Effector memory CD8-positive, alpha-beta T cell (primary cell): ENCODE measurements at places on chromosomes 16 and 17.

- H3K27me3 ChIP-seq, result peaks cover 45% of the 10 kb centered on the region
- DNase-seq, result no peak
- H3K36me3 ChIP-seq, result peaks cover 5% of the 10 kb centered on the region
- no peak overlapping the region for H3K27ac ChIP-seq
- peaks cover 7% of the 10 kb centered on the region for H3K4me1 ChIP-seq
These were observed 12.1 kb upstream of the C16orf74 start for GRCh38 chr16:85762970-85763369.

GRCh38 chr16:64865069-64865696 is 256.7 kb downstream of the CDH11 start:
- no peaks in the 10 kb centered on the region for H3K36me3 ChIP-seq
- H3K27ac ChIP-seq, result no peak overlapping the region
- no peaks in the 10 kb centered on the region for H3K4me1 ChIP-seq
- H3K27me3 ChIP-seq, result no peaks in the 10 kb centered on the region
- no peak overlapping the region for H3K4me3 ChIP-seq

DNA sequence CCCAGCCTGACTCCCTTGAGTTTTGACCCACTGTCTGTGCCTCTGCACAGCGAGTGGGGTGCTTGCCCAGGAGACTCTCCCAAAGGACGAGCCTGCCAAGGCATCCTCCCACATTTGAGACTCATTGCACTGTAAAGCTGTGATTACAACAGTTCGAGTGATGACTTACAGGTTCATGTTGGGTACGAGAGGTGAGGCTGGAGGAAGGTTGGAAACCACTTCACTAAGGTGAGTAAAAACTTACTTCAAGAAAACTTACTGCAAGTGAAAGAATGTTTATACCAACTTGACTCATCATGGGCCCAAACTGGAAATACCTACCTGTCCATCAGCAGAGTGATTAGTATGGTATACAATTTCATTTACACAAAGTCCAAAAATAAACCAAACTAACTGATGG is 360.1 kb upstream of the CDH11 start:
- no peaks in the 10 kb centered on the region for H3K4me1 ChIP-seq
- no peak overlapping the region for H3K27ac ChIP-seq
- peaks cover 6% of the 10 kb centered on the region for H3K36me3 ChIP-seq
- DNase-seq, result no peak
- no peaks in the 10 kb centered on the region for H3K27me3 ChIP-seq

- no peak overlapping the region for H3K4me3 ChIP-seq
- H3K4me1 ChIP-seq, result no peaks in the 10 kb centered on the region
- H3K27me3 ChIP-seq, result no peaks in the 10 kb centered on the region
- DNase-seq, result peak; percentile 53
- no peak overlapping the region for H3K27ac ChIP-seq
These were observed 43.8 kb downstream of the DNAJA2 start for GRCh38 chr16:46929378-46930332.

GRCh38 chr17:57677858-57678257 is 67.2 kb downstream of the CCDC182 start:
- DNase-seq, result no peak
- peaks cover 9% of the 10 kb centered on the region for H3K4me1 ChIP-seq
- no peaks in the 10 kb centered on the region for H3K27me3 ChIP-seq
- H3K27ac ChIP-seq, result peak overlapping the region; percentile 0
- H3K4me3 ChIP-seq, result no peak overlapping the region
- peaks cover 21% of the 10 kb centered on the region for H3K36me3 ChIP-seq

DNA sequence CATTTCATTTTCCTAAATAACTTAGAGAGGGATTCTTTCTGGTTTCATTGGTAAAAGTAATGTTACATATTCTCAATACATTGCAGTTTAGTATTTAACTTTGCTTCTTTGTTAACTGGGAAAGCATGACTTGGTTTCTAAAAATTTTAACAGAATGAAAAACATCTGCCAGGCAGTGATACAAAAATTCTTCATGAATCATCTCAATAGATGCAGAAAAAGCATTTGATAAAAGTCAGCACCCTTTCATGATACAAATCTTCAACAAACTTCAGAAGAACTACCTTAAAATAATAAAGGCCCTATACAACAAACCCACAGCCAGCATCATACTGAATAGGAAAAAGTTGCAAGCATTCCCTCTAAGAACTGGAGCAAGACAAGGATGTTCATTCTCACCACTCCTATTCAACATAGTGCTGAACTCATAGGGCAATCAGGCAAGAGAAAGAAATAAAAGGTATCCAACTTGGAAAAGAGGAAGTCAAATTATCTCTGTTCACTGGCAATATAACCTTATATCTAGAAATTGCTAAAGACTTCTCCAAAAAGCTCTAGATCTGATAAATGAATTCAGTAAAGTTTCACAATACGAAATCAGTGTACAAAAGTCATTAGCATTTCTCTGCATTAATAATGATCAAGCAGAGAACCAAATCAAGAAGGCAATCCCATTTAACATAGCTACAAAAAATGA is 50.4 kb downstream of the SLFN5 start:
- no peaks in the 10 kb centered on the region for H3K36me3 ChIP-seq
- no peak for DNase-seq
- H3K4me1 ChIP-seq, result peaks cover 6% of the 10 kb centered on the region
- no peak overlapping the region for H3K27ac ChIP-seq

GRCh38 chr16:51569203-51569931 is 418.3 kb upstream of the SALL1 start:
- H3K27me3 ChIP-seq, result no peaks in the 10 kb centered on the region
- no peaks in the 10 kb centered on the region for H3K36me3 ChIP-seq
- H3K27ac ChIP-seq, result no peak overlapping the region

GRCh38 chr17:62797959-62798358 is 10.2 kb downstream of the MARCHF10 start:
- DNase-seq, result no peak
- peaks cover 13% of the 10 kb centered on the region for H3K4me1 ChIP-seq
- no peak overlapping the region for H3K27ac ChIP-seq
- H3K36me3 ChIP-seq, result peaks cover 18% of the 10 kb centered on the region
- H3K4me3 ChIP-seq, result no peak overlapping the region

GRCh38 chr16:6593799-6594198 is 738.8 kb upstream of the RBFOX1 start:
- no peak overlapping the region for H3K27ac ChIP-seq
- H3K4me1 ChIP-seq, result no peaks in the 10 kb centered on the region
- no peaks in the 10 kb centered on the region for H3K36me3 ChIP-seq
- H3K4me3 ChIP-seq, result no peak overlapping the region

GRCh38 chr16:27359051-27359450 is 42.9 kb upstream of the IL21R start:
- DNase-seq, result no peak
- H3K36me3 ChIP-seq, result peaks cover 55% of the 10 kb centered on the region
- no peak overlapping the region for H3K4me3 ChIP-seq
- peak overlapping the region; percentile 74 for H3K27ac ChIP-seq
- H3K4me1 ChIP-seq, result peaks cover 11% of the 10 kb centered on the region

- H3K27ac ChIP-seq, result no peak overlapping the region
- no peak overlapping the region for H3K4me3 ChIP-seq
- no peak for DNase-seq
These were observed 37.4 kb downstream of the CLEC16A start for GRCh38 chr16:10981697-10982216.

- no peak for DNase-seq
- peaks cover 15% of the 10 kb centered on the region for H3K36me3 ChIP-seq
- H3K4me1 ChIP-seq, result peaks cover 15% of the 10 kb centered on the region
- H3K27ac ChIP-seq, result peak overlapping the region; percentile 55
- no peak overlapping the region for H3K4me3 ChIP-seq
These were observed 60.6 kb downstream of the BEAN1 start for GRCh38 chr16:66487580-66488275.

DNA sequence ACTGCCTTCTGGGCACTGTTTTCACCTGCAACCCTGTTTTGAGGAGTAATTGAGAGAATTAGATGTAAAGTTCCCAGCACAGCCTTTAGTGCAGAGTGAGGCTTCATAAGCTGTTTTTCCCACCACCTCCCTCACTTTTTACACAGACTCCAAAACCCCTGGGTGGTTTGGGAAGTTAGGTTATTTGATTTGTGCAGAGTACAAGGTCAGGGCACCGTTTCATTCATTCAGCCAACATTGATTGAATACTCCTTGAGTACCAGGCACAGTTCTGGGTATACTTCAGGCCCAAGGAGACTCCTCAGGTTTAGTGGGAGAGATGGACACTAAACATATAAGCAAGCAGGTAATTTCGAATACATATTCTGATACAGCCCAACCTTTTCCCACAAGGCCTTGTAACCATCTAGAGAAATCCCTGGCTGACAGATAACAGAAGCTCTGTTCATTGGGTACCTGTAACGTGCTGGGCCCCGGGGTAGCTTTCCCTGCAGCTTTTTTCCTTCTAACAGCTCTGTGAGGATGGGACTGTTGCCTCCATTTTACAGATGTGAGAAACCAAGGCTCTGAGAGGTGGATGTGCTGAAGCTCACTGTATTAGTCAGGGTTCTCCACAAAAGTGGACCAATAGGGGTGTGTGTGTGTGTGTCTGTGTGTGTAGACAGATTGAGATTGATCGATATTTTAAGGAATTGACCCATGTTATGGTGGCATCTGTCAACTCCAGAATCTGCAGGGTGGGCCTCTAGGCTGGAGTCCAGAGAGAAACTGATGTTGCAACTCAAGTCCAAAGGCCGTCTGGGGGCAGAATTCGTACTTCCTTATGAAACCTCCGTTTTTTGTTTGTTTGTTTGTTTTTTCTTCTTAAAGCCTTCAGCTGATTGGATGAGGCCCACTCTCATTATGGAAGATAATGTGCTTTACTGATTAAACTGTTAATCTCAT is 234.7 kb downstream of the SNX29 start:
- no peak for DNase-seq
- peaks cover 6% of the 10 kb centered on the region for H3K4me1 ChIP-seq
- no peaks in the 10 kb centered on the region for H3K27me3 ChIP-seq

DNA sequence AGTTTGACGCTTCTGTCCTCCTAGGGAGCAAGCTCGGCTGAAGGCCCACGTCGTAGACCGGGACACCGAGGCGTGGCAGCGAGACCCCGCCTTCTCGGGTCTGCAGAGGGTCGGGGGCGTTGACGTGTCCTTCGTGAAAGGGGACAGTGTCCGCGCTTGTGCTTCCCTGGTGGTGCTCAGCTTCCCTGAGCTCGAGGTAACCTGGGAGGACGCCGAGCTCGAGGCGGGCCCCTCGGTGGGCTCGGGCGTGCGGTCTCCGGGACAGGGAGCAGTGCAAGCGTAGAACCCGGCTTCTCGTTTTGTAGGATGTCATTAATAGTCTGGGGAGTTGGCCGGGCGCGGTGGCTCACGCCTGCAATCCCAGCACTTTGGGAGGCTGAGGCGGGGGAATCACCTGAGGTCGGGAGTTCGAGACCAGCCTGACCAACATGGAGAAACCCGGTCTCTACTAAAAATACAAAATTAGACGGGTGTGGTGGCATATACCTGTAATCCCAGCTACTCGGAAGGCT is 715 bp downstream of the ENDOV start:
- H3K4me1 ChIP-seq, result peaks cover 36% of the 10 kb centered on the region
- H3K27me3 ChIP-seq, result peaks cover 16% of the 10 kb centered on the region
- peak overlapping the region; percentile 90 for H3K4me3 ChIP-seq
- peaks cover 32% of the 10 kb centered on the region for H3K36me3 ChIP-seq

- peaks cover 15% of the 10 kb centered on the region for H3K4me1 ChIP-seq
- H3K4me3 ChIP-seq, result no peak overlapping the region
- H3K36me3 ChIP-seq, result no peaks in the 10 kb centered on the region
- no peaks in the 10 kb centered on the region for H3K27me3 ChIP-seq
- H3K27ac ChIP-seq, result no peak overlapping the region
These were observed 23.9 kb downstream of the PEMT start for GRCh38 chr17:17567631-17568030.

GRCh38 chr17:16947470-16947869 is 24.4 kb downstream of the TNFRSF13B start:
- no peak for DNase-seq
- H3K4me1 ChIP-seq, result no peaks in the 10 kb centered on the region
- no peaks in the 10 kb centered on the region for H3K36me3 ChIP-seq
- H3K4me3 ChIP-seq, result no peak overlapping the region
- H3K27ac ChIP-seq, result no peak overlapping the region
- H3K27me3 ChIP-seq, result peaks cover 57% of the 10 kb centered on the region

DNA sequence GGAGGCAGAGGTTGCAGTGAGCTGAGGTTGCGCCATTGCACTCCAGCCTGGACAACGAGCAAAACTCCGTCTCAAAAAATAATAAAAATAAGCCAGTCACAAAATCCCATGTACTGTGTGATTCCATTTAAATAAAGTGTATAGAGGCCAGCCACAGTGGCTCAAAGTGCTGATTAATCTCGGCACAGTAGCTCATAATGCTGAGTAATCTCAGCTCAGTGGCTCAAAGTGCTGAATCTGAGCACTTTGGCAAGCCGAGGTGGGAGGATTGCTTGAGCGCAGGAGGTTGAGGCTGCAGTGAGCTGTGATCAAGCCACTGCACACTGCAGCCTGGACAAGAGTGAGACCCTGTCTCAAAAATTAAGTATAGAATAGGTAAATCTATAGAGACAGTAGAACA is 4.9 kb downstream of the TMED6 start:
- DNase-seq, result no peak
- no peak overlapping the region for H3K27ac ChIP-seq
- no peak overlapping the region for H3K4me3 ChIP-seq
- peaks cover 12% of the 10 kb centered on the region for H3K4me1 ChIP-seq
- H3K27me3 ChIP-seq, result no peaks in the 10 kb centered on the region

GRCh38 chr16:72099377-72099818 is 5.8 kb downstream of the DHX38 start:
- no peak overlapping the region for H3K27ac ChIP-seq
- H3K27me3 ChIP-seq, result no peaks in the 10 kb centered on the region
- H3K4me3 ChIP-seq, result no peak overlapping the region

DNA sequence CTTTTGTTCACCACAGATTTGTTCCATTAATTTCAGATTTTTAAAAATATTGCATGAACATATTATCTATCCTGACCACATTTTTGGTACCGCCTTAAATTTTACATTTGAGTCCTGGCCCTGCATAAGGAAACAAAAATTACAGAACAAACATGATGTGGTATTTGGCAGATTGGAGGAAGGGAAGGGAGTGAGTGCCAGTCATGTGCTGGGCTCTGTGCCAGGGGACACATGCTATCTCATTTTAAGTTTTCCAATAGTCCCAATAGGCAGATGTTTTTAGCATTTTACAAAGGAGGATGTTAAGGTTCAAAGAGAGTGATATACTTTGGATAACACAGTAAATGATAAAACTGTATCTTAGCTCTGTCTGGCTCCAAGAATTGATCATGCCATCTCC is 185.1 kb downstream of the CDK5R1 start:
- H3K4me3 ChIP-seq, result no peak overlapping the region
- no peaks in the 10 kb centered on the region for H3K27me3 ChIP-seq
- H3K4me1 ChIP-seq, result peaks cover 4% of the 10 kb centered on the region
- peak overlapping the region; percentile 28 for H3K27ac ChIP-seq
- H3K36me3 ChIP-seq, result no peaks in the 10 kb centered on the region
- DNase-seq, result no peak
